SK-MEL-5 (cell line): ENCODE measurements at places on chromosomes 3 and 15. TPM values are rescaled to one million over a fixed set of nuclear protein-coding genes. Genes with fewer than 3 reads are reported as not detected.

GRCh38 chr3:47359323-47359722 is 21.5 kb upstream of the PTPN23 start:
- no peak for DNase-seq

DNA sequence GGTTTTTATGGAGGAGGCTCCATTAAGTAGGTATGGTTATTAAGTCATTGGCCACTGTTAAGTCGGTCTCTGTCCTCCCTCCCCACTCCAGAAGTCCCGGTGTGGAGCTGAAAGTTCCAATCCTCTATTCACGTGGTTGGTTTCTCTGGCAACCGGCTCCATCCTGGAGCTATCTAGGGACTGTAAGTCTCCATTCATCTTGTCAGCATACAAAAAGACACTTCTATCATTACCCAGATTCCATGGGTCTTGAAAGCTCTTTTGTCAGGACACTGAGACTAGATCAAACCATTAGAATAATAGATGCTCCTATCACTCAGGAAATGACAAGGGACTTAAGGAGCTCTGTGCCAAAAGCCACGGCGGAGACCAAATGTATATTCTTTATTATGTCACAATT is 110.3 kb downstream of the PIK3CB start:
- DNase-seq: peak; percentile 95

DNA sequence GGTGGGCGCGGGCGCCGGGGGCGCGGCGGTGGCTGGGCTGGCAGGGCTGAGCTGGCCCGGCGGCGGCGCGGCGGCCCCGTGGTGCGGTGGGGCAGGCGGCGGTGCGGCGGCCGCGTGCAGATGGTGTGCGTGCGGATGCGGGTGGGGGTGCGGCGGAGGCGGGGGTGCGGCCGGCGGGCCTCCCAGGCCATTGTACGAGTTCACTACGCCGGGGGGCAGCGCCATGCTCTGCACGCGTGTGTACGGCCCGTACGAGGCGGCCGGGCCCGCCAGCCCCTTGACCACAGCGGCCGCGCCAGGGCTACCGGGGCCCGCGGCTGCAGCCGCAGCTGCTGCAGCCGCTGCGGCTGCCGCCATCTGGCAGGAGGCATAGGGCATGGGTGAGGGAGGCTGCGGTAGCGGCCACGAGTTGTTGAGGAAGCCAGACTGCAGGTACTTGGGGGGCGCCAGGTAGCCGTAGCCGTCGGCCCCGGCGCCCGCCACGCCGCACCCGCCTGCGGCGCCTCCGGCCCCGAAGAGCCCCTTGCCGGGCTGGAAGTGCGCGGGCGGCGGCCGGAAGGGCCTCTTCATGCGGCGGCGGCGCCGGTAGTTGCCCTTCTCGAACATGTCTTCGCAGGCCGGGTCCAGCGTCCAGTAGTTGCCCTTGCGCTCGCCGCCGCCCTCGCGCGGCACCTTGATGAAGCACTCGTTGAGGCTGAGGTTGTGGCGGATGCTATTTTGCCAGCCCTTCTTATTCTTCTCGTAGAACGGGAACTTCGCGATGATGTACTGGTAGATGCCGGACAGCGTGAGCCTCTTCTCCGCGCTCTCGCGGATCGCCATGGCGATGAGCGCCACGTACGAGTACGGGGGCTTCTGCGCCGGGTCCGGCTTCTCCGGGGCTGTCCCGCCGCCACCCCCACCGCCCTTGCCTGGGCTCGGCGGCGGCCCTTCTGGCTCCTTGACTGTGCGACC is 951 bp downstream of the FOXL2 start:
- DNase-seq: no peak

The ST8SIA2 gene
- 0.13 TPM in 1 of 2 replicates, not detected in the other for total RNA-seq

DNA sequence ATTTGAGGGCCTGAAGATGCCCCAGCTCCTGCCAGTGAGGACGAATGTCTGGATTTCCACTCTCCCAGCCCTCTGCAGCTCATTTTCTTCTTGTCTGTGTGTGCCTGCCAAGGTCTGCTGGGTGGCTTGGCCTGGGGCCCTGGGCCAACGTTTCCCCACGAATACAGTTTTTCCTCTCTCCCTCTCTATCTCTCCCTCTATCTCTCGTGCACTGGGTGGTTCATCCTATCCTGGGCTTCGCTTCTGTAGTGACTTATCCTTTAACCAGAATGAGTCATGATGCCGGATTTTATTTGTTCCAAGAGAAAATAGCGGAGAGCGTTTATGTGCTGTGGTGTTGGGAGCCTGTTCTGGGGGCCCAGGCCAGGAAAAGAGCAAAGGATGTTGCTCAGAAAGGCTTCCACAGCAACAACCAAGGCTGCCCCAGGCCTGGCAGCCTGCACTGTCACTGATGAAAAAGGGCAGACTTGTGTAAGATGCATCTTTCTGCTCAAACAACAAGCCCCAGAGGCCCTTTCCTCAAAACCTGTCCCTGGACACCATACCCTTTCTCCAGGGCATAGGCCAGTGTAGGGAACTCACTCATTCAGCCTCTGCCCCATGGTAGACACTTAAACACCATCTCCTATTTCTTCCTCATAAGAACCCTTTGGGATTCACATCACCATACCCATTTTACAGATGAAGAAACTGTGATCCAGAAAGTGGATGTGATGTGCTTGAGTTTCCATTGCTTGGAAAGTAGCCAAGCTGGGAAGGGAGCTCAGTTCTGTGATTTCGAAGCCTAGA is 47.3 kb downstream of the ITGA11 start:
- no peak for DNase-seq

The NANOGP8 gene
- not detected in 2 replicates for total RNA-seq

The CACNA2D2 gene
- total RNA-seq: 0.21 and 0.80 TPM in 2 replicates

DNA sequence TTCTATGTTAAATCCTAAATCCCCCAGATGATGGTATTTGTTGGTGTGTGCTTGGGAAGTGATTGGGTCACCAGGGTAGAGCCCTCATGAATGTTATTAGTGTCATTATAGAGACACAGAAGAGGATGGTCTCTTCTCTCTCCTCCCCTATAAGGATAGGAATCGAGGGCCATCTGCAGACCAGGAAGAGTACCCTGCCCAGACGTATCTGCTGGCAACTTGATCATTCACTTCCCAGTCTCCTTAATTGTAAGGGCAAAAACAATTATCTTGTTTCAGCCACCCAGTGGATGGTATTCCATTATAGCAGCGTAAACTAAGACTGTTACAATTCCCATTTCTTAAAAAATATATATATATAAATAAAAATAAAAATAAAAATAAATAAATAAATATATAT is 892.2 kb downstream of the SI start:
- DNase-seq: peak; percentile 28

The CORO2B gene
- 0.13 TPM in 1 of 2 replicates, not detected in the other for total RNA-seq

DNA sequence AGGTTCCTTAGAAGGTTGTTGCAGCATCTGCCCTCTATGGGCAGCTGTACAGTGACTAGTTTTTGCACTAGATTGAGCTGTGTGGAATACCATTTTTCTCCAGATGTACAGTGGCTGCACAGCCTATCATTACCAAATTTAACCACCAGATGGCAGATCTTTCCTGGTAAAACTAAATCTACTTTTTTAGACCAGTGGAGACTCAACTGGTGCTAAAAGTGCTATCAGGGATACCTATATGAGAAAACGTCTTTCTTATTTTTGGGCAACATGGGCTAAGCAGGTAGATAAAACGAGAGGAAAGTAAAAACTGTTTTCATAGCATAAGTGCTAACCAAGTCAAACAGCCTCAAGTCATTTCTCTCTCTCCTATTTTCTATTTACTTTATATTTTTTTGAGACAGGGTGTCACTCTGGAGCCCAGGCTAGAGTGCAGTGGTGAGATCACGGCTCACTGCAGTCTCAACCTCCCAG is 21.2 kb downstream of the IGSF10 start:
- DNase-seq: peak; percentile 85

GRCh38 chr3:108448593-108448992 is 61.8 kb downstream of the MYH15 start:
- DNase-seq: no peak

DNA sequence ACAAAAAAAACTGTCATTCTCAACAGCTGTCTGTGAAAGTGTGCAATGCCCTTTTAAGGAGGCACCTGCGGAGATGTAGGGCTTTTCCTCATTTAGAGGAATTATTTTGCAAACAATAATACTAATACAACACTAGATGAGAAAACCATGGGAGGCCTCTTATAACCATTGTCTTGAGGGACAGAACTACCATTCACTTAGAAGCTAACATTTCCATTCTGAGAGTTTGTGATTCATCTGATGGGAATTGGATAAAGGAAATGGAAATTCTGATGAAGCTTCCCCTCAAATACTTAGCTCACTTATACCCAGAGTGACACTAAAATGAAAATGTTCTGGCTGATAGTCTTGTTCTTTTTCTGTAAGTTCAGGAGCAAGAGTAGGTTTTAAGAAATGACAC is 147.7 kb downstream of the CADPS start:
- DNase-seq: no peak

The MOBP gene
- not detected in 2 replicates for total RNA-seq

The VEPH1 gene
- total RNA-seq: 42.3 and 51.9 TPM in 2 replicates

GRCh38 chr3:57224856-57225255 is 2.7 kb upstream of the APPL1 start:
- no peak for DNase-seq

The C3orf33 gene
- total RNA-seq: 12.8 and 15.1 TPM in 2 replicates

DNA sequence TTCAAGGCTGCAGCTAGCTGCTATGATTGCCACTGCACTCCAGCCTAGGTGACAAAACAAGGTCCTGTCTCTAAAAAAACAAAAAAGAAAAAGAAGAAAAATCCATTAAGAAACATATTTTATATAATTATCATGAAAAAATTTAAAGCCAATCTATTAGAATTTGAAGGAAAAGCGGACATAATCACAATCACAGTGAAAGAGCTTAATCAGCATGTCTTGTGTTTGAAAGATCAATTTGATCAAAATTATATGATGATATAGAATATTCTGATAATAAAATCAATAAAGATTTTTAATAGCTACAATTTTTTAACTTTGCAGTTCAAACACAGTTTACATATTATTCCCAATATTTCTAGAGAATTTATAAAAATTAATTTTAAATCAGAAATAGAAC is 210.1 kb downstream of the MEX3B start:
- no peak for DNase-seq

GRCh38 chr3:32778389-32778788 is 39.4 kb upstream of the TRIM71 start:
- no peak for DNase-seq

DNA sequence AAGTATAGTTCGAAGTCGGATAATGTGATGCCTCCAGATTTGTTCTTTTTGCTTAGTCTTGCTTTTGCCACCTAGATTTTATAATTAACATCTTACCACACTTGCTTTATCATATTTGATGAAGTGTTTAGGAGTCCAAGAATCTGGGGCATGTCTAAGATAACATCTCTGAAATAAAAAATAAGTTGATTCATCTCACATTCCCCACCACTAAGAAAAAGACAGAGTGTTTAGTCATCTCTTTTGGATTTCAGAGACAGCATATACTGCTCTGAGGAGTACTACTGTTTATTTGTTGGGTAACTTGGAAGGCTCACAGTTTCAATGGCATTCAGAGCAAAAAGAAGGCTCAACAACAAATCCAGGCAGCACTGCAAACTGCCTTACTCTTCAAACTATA is 324.2 kb upstream of the ATP11B start:
- no peak for DNase-seq

GRCh38 chr3:179902061-179902460 is 134.7 kb downstream of the PEX5L start:
- no peak for DNase-seq

GRCh38 chr3:151869181-151869580 is 4.3 kb upstream of the SUCNR1 start:
- no peak for DNase-seq

GRCh38 chr3:140341203-140341602 is 336.7 kb upstream of the TRIM42 start:
- no peak for DNase-seq

GRCh38 chr15:40512440-40512839 is 41.7 kb downstream of the CHST14 start:
- no peak for DNase-seq

DNA sequence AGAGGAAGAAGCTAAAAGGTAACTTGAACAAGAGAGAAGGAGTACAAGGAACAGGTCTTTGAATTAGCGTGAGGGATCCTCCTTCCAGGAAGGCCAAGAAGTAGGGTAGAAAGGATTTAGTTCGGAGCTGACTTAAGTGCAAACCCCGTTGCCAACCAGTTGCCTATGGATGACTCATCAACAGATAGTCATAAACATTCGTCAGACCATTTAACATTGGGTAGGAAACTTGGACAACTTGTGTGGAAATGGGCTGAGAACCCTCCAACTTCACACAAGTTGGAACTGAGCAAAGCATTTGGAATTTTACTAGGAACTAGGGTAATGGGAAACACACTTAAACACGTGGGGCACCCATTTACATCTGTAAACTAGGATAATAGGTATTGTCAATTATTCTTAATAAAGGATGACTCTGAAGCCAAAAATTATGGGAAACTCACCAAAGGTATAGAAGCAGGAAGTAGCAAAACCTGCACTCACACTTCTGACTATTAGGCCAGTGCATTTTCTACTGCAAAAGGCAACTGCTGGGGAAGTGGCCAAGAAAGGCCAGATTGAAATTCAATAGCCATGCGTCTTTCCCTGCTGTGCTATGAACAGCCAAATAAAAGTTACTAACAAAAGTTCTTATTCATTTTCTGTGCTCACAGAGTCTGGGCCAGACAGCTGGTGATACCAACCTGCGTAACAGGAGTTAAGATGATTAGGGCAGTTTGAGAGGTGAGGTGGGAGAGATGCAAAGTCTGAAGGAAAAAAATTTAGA is 174.5 kb upstream of the TMC3 start:
- no peak for DNase-seq

DNA sequence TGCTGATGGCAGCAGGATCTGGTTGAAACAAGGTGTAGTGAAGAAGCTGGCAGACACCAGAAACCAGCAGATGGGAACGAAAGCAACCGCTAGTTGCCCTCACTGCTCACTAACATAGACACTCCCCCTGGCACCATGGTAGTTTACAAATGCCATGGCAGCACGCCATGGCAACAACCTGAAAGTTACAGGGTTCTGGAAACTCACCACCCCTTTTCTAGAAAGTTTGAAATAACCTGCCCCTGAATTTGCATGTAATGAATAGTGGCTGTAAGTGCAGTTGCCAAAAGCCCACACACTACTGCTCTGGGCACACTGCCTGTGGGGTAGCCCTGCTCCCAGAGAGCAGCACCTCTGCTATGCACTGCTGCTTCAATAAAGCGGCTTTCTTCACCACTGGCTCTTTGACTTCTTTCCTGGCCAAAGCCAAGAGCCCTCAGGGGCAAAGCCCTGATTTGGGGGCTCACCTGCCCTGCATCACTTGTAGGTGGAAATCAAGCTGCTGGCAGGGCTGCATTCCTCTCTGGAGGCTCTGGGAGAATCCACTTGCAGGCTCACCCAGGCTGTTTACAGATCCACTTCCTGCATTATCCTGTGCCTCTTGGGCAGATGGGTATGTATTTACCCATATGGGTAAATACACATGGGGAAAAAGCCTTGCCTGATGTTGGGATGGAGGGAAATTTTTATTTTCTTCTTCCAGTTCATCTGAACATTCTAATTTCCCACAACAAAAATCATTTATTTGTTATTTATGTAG is 2.0 kb upstream of the GP9 start:
- no peak for DNase-seq

The KCNAB1 gene
- 0.66 and 0.90 TPM in 2 replicates for total RNA-seq

The CYFIP1 gene
- 83.3 and 92.3 TPM in 2 replicates for total RNA-seq
